ENCODE measurements at places on chromosomes 4 and X. TPM values are rescaled to one million over a fixed set of nuclear protein-coding genes. Genes with fewer than 3 reads are reported as not detected.

DNA sequence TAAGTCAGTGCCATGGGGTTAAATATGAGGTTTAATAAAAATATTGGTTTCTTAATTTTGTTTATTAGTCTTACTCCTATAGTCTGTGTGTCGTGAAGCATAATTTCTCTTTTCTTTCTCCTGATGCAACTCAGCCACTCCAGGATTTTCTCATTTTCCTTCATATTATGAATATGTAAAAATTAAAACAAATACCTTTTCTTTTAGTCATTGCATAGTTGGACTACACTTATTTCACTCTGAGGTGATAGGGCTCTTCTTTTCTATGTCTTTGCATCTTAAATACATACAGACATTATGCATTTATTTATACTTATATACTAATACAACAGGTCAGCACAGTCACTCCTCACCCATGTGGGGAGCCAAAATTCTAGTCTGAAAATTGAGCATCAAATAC is 19.1 kb downstream of the GALNT7 start:
- peaks cover 15% of the 10 kb centered on the region for H3K4me1 ChIP-seq
- no peaks in the 10 kb centered on the region for H3K27me3 ChIP-seq
- H3K27ac ChIP-seq, result no peak overlapping the region
- peaks cover 3% of the 10 kb centered on the region for H3K36me3 ChIP-seq
- DNase-seq, result no peak

- no peak for DNase-seq
- no peaks in the 10 kb centered on the region for H3K27me3 ChIP-seq
- H3K27ac ChIP-seq, result no peak overlapping the region
- H3K4me1 ChIP-seq, result no peaks in the 10 kb centered on the region
These were observed 76.9 kb downstream of the LRRC66 start for GRCh38 chr4:51943221-51943620.

- no peak for DNase-seq
- H3K4me1 ChIP-seq, result no peaks in the 10 kb centered on the region
- H3K27ac ChIP-seq, result no peak overlapping the region
- H3K36me3 ChIP-seq, result no peaks in the 10 kb centered on the region
- no peak overlapping the region for H3K4me3 ChIP-seq
These were observed 37.3 kb upstream of the BBS12 start for GRCh38 chr4:122695226-122695625.

DNA sequence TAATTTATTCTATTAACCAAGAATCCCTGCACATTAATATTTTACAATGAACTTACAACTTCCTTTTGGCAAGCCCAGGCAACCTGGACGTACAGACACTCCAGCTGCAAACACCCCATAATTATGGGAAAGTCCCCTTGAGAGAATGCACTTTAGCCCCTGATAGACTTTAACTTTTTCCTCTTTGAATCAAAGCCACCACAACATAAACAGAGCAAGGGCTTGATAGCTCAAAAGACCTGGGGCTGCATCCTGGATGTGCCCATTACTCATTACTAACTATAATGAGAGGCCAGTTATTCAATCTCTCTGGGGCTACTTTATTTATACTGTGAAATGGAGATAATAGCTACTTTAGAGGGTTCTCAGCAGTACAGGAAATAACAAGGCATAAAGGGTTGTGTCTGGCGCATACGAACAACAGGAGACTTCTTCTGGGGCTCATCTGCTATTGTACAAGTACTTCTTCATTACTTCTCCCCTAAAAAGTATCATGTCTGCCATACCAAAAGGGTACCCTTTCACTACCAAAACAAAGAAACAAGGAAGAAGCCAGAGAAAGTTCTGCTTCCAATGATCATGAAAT is 54.9 kb downstream of the CASK start:
- no peak overlapping the region for H3K4me3 ChIP-seq
- H3K36me3 ChIP-seq, result no peaks in the 10 kb centered on the region
- no peaks in the 10 kb centered on the region for H3K27me3 ChIP-seq

The PPP2R2C gene
- total RNA-seq, result 0.35 TPM

- no peak overlapping the region for H3K27ac ChIP-seq
- no peak for DNase-seq
- H3K27me3 ChIP-seq, result no peaks in the 10 kb centered on the region
- H3K4me3 ChIP-seq, result no peak overlapping the region
- H3K36me3 ChIP-seq, result no peaks in the 10 kb centered on the region
- no peaks in the 10 kb centered on the region for H3K4me1 ChIP-seq
These were observed 53.8 kb downstream of the CXCL1 start for GRCh38 chr4:73922766-73923630.

- H3K27me3 ChIP-seq, result no peaks in the 10 kb centered on the region
- H3K36me3 ChIP-seq, result peaks cover 2% of the 10 kb centered on the region
- H3K4me3 ChIP-seq, result no peak overlapping the region
- H3K27ac ChIP-seq, result no peak overlapping the region
These were observed 25.2 kb upstream of the PLAC1 start for GRCh38 chrX:134683351-134684005.

The RAB33A gene
- 18.5 TPM for total RNA-seq

The ADH4 gene
- not detected for total RNA-seq

- H3K27me3 ChIP-seq, result no peaks in the 10 kb centered on the region
- no peaks in the 10 kb centered on the region for H3K4me1 ChIP-seq
- H3K4me3 ChIP-seq, result no peak overlapping the region
- no peak overlapping the region for H3K27ac ChIP-seq
- DNase-seq, result no peak
- no peaks in the 10 kb centered on the region for H3K36me3 ChIP-seq
These were observed 138.7 kb downstream of the VSIG4 start for GRCh38 chrX:65900850-65901844.

- no peak overlapping the region for H3K4me3 ChIP-seq
- H3K36me3 ChIP-seq, result no peaks in the 10 kb centered on the region
- H3K4me1 ChIP-seq, result no peaks in the 10 kb centered on the region
- no peak for DNase-seq
These were observed 120.9 kb downstream of the AMELX start for GRCh38 chrX:11414091-11414490.

All from neural crest cell (in vitro differentiated cells).